Vagina (tissue), 2 donors: ENCODE measurements at places on chromosomes 3 and 15. TPM values are rescaled to one million over a fixed set of nuclear protein-coding genes. Genes with fewer than 3 reads are reported as not detected.

KCNMB3 gene
- total RNA-seq, result 1.2 TPM

DNA sequence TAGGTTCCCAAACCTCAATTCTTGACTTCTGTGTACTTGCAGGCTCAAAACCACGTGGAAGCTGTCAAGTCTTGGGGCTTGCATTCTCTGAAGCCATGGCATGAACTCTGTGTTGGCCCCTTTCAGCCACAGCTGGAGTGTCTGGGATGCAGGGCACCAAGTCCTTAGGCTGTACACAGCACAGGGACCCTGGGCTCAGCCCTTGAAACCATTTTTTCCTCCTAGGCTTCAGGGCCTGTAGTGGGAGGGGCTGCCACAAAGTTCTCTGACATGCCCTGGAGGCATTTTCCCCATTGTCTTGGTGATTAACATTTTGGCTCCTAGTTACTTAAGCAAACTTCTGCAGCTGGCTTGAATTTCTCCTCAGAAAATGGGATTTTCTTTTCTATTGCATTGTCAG is 135.4 kb downstream of the ATG7 start:
- H3K4me3 ChIP-seq, result no peak overlapping the region
- no peaks in the 10 kb centered on the region for H3K36me3 ChIP-seq
- H3K27me3 ChIP-seq, result no peaks in the 10 kb centered on the region
- H3K4me1 ChIP-seq, result no peaks in the 10 kb centered on the region

DNA sequence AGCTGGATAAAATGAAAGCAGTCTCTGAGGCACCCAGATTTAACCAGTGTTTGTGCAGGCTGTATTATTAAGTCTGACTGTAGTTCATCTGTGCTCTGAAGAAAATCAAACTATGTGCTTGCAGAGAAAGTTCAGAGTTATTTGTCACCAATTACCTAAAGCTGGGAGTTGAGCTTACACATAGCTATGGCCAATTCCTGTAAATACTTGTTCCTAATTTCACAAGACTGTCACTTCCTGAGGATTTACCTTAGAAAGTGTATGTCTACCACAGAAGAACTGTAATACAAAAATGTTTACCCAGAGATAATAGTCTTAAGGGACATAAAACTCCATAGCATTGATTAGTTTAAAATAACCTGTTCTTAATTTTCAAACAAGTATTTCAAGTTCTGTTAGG is 628.4 kb upstream of the TGFBR2 start:
- no peak overlapping the region for H3K27ac ChIP-seq
- peaks cover 1% of the 10 kb centered on the region for H3K4me1 ChIP-seq
- DNase-seq, result no peak

GRCh38 chr3:174495928-174496327 is 363.2 kb upstream of the NAALADL2 start:
- DNase-seq, result no peak
- no peak overlapping the region for H3K4me3 ChIP-seq
- no peaks in the 10 kb centered on the region for H3K36me3 ChIP-seq
- no peak overlapping the region for H3K27ac ChIP-seq
- no peaks in the 10 kb centered on the region for H3K27me3 ChIP-seq

- no peaks in the 10 kb centered on the region for H3K27me3 ChIP-seq
- no peak for DNase-seq
- no peak overlapping the region for H3K4me3 ChIP-seq
- H3K4me1 ChIP-seq, result no peaks in the 10 kb centered on the region
Measured at GRCh38 chr3:152104847-152105415, 163.8 kb upstream of the MBNL1 start.
